ENCODE measurements at places on chromosomes 12 and 14.

DNA sequence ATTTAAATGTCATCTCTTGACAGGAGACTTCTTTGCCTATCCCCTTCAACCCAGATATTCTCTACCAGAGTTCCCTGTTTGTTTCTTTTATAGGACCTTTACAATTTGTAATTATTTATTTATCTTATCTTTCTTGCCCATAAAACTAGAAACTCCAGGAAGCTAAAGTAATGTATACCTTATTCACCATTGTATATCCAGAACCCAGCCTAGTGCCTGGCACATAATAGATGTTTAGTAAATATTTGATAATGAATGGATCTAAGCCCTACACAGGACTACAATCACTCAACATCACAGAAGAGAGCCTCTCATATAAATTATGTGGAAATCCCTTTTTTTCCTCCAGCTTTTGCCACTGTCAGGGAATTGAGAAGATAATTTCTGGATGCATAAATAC, 125.6 kb upstream of the CNOT2 start:
- DNase-seq: no peak

DNA sequence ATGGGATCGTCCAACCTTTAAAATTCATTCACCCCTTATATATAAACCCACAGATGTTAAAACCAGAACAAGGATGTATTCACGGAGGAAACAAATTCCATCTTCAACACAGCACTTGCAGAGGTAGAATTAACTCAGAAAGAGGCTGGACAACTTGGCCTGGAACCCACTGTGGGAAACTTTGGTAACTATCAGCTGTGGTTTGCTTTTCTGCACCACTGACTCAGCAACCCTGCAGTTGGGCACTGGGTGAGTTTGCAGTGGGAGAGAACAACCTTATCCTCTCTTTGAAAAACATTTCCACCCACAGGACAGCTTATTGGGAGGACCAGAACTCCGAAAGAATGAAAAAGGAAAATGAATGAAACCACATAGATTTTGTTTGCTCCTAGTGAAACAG, 66.3 kb downstream of the ZNF664 start:
- DNase-seq: no peak

GRCh38 chr12:25587346-25587745, 34.3 kb upstream of the LMNTD1 start:
- DNase-seq: no peak

- peak; percentile 71 for DNase-seq
Measured at GRCh38 chr12:104649217-104649824, 192.6 kb downstream of the CHST11 start.

DNA sequence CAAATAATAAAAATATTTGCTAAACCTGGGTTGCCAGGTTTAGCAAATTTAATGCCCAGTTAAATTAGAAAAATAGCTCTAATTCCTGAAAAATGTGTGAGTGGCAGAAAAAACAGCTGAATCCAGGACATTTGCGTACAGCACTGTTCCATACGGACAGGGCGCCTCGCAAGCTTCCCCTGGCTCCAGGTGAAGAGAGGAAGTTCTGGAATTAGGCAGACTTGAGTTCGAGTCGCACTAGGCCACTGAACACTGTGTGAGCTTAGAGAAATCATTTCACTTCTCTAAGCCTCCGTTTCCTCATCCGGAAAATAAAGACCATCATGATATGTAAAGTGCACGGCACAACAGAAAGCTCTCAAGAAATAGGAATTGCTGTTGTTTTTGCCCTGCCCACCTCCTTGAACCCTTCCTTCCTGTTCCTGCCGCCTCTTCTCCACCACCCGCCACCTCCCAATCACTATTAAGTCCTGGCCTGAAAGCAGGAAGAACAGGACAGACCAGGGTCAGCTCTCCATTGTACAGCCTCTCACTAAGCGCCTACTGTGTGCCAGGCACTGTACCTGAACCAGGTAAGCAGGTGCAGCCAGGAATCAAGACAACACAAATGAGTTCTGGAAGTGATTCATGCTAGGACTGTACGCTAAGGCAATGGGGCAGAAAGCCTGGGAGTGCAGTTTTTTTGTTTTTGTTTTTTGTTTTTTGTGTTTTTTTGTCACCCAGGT, 763 bp upstream of the PHETA1 start:
- DNase-seq: peak; percentile 78

DNA sequence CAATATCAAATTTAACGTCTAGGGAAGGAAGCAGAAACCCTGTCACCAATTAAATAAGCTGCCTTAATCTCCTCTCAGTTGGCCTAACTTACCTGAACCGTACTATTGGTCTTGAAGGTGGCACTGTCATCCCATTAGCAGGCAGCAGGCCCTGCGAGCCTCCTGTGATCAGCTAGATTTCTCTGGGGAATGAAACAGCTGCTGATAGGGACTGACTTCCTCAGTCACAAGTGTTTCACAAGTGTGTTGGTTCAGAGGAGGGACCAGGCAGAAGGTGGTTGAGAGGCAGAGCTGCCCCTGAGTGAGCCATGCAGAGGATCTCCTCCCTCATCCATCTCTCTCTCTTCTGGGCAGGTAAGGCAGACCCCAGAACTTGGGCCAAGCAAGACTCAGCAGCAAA, 166.8 kb downstream of the DAD1 start:
- peak; percentile 16 for DNase-seq

GRCh38 chr14:71579331-71579730, 352.9 kb upstream of the RGS6 start:
- no peak for DNase-seq

- DNase-seq: no peak
Measured at GRCh38 chr12:120444676-120445075, 1.5 kb downstream of the TRIAP1 start.

DNA sequence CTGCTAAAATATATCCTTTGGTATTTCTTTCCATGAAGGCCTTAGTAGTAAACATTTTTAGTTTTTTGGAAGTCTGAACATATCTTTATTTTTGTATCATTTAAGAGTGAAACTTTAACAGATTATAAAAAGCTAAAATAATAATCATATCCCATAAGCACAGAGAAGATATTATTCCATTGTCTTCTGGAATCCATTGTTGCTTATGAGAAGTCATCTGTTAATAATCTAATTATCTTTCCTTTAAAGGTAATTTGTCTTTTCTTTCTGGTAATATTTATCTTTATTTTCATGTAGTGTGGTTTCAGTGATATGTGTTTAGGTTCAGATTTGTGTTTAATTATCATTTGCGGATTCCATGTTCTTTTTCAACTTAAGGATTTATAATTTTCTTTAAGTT, 261.7 kb downstream of the MSRB3 start:
- no peak for DNase-seq

- peak; percentile 58 for DNase-seq
Measured at GRCh38 chr14:76727384-76727783, 33.9 kb upstream of the VASH1 start.

GRCh38 chr14:105204206-105204930, 23.3 kb upstream of the NUDT14 start:
- DNase-seq: no peak

- DNase-seq: no peak
Measured at GRCh38 chr14:40216976-40217375, 784.7 kb upstream of the FBXO33 start.

- peak; percentile 31 for DNase-seq
Measured at GRCh38 chr12:110599334-110599733, 14.6 kb upstream of the TCTN1 start.

- DNase-seq: no peak
Measured at GRCh38 chr12:15880721-15881120, 1.5 kb upstream of the STRAP start.

DNA sequence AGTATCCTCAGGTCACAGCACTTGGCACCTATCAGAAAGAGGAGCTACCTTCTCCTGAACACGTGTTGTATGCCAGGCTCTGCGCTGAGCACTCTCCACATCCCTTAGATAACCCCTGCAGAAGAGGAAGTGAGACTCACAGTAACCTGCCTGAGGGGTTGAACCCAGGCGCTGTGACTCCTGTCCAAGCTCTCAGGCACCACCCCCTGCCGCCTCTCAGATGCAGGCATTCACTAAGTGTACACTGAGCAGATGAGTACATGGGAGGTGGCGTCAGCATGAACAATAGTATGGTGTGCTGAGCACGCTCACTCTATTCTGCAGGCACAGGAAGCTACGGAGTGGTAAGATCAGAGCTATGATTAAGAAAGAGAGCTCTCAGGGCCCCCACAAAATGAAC, 21.0 kb upstream of the RIC8B start:
- DNase-seq: no peak

DNA sequence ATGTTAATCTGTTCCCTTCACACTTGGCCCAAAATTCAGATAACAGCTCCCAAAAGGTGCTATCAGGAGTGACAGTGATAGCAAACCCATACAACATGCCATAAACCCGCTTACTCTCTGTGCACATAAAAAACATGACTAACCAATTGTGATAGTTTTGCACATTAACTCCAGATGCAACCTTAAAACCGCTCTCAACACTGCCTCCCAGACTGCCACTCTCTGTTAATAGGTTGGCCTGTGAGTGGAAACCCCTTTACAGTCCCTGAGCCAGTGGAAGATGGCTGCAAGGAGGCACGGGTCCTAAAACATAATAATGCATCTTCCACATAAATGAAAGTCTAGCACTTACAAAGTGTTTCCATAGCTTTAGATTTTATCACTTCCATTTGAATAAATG, 12.0 kb upstream of the TMTC1 start:
- no peak for DNase-seq

DNA sequence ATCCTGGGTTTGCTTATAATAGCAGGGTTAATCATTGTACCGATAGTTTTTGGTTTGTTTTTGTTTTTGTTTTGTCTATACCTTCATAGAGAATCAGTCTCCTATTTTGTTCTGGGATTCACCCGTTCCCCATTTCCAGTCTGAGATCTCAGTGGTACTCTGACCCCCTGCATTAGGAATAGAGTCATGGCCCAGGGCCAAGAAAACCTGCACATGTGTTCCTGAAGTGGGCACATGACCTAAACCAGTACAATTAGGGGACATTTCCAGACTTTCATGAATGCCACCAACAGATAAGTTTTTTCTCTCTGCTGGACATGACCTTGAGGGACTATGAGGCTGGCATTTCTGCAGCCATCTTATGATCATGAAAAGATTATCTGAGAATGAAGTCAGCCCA, 52.5 kb downstream of the MRPL42 start:
- no peak for DNase-seq

DNA sequence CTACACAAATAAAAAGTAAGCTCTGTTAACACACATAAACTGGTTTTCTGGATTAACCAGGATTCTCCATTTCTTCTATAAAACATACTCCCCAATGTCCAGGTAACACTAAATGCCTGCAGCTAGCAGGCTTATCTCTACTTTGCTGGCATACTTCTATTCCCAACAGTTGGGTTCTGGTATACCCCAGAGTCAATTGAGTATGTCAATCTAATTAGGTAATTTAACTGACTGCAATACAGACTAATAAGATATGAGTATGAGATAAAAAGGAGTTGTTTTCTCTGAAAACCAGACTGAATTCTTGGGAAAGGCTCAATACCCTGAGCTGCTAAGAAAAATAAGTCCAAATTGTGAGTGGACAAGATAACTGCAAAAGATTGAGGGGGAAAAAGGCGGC, 9.4 kb upstream of the NT5DC3 start:
- DNase-seq: no peak

GRCh38 chr12:124777399-124778372, 86.0 kb downstream of the SCARB1 start:
- no peak for DNase-seq

DNA sequence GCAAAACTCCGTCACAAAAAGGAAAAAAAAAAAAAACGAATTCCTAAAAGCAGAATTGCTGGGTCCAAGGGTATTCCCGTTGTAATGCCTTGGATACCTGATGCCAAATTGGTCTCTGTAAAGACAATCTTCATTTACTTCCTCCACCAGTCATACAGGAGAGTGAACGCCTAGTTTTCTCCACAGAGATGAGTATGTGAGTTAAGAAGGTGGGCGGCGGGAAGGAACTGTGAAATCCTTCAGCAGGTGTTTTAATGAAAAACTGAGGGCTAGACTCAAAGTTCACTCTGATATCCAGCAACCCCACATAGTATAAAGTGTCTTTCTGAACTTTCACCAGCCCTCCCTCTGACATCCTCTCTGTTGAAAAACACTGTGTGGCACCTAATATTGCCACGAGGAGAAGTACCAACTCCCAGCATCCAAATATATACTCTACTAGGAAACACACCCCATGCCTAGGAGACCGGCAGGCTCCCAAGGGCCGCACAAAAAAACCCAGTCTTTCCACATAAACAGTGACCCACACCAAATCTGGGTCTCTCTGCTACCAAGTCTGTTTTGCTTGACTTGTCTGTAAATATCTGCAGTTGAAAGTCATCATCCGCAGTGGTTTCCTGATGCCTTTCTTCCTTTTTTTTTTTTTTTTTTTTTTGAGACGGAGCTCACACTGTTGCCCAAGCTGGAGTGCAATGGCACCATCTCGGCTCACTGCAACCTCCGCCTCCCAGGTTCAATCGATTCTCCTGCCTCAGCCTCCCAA, 30.3 kb upstream of the FOXN3 start:
- DNase-seq: peak; percentile 66

DNA sequence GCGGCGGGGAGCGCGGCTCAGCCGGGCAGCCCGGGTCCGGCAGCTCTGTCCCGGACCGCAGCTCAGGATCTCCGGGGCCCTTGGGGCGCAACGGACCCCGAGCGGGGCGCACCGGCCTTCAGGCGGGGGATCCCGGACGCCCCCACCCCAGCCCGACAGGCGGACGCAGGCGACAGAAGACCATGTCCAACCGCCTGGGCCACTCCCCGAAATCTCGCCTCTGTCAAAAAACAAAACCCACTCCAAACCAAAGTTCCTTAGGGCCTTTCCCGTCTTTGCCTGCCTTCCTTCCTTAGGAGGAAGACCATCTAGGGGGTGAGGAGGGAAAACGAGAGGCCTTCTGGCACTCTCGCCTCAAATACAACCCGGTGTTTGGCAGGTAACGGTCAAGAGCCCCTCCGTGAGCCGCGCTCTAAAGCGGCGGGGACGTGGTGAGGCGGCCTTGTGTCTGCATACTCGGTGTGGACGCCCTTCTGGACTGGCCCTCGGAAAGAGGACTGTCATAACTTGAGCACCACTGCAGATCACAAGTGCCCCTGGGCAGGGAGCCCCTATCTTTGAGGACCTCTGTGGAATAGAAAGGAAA, 604 bp downstream of the HCFC2 start:
- peak; percentile 4 for DNase-seq

GRCh38 chr12:79006306-79006705, 141.7 kb downstream of the SYT1 start:
- DNase-seq: no peak

- peak; percentile 53 for DNase-seq
Measured at GRCh38 chr14:71322655-71323250, 415.5 kb downstream of the PCNX1 start.
